ENCODE measurements at places on chromosomes 16 and 17.

DNA sequence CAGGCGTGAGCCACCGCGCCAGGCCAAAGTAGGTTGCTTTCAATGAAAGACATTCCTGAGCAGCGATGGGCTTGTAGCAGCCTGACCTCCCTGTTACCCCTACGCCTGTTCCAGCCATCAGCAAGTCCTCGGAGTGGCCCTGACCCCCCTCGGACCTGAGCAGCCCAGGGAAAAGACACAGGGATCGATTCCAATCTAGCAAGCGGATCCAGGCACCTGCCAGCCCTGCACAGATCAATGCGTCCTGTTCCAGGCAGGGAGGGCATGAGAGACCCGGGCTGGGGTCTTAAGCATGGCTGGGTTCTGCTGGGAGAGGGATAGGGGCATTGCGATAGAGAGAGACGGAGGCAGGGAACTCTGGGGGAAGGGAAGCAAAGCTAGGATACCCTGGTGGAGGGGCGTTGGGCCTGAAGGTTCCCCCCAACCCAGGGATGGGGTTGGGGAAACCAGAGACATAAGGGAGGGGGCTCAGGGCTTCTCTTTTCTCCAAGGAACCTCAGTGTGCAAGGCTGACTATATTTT lies 21.9 kb downstream of the SRCIN1 start:
- no peak for DNase-seq

GRCh38 chr17:57902117-57902799 lies 52.4 kb upstream of the MRPS23 start:
- DNase-seq: no peak

DNA sequence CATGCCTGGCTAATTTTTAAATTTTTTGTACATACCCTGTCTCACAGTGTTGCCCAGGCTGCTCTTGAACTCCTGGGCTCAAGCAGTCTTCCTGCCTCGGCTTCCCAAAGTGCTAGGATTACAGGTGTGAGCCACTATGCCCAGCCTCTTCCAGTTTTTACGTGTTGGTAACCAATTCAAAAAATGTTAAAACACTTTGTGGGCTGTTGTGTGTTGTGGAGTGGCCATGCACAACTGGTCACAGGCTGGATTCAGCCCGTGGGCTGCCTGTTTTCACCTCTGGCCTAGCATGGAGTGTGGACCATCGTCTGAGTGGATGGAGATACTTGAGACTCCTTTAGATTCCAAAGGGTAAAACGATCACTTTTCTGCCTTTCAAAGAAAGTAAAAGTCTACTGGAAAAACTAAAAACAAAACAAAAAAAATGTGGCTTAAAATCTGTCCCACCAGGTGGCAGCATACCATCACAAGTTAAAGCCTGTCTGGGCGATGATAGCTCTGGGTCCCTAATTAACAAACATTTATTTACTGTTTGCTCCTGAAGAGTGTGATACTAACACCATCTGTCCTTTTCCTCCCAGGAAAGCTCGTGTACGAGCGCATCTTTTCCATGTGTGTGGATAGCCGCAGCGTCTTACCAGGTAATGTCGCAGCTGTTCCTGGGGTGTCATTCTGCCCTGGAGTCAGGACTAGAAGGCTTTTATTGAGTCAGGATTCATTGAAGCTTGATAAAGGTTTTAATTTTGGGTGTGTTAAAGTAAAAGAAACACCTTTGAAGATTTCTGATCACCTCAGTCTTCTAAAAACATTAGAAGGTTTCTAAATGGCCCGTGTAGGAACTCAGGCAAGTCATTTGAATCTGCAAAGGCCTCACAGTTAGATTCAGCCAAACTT lies 45.8 kb downstream of the VPS35L start:
- peak; percentile 14 for DNase-seq

- no peak for DNase-seq
Observed at GRCh38 chr16:12173121-12173520, 196.6 kb downstream of the SNX29 start.

- DNase-seq: no peak
Observed at GRCh38 chr16:84367297-84367680, 1.0 kb upstream of the ATP2C2 start.

GRCh38 chr17:75515496-75516254 lies at the start of gene CASKIN2:
TSS of gene CASKIN2 (minus strand) at chr17:75515537. CDS start at chr17:75513804, 1,733 bp downstream.
- DNase-seq: peak; percentile 98

DNA sequence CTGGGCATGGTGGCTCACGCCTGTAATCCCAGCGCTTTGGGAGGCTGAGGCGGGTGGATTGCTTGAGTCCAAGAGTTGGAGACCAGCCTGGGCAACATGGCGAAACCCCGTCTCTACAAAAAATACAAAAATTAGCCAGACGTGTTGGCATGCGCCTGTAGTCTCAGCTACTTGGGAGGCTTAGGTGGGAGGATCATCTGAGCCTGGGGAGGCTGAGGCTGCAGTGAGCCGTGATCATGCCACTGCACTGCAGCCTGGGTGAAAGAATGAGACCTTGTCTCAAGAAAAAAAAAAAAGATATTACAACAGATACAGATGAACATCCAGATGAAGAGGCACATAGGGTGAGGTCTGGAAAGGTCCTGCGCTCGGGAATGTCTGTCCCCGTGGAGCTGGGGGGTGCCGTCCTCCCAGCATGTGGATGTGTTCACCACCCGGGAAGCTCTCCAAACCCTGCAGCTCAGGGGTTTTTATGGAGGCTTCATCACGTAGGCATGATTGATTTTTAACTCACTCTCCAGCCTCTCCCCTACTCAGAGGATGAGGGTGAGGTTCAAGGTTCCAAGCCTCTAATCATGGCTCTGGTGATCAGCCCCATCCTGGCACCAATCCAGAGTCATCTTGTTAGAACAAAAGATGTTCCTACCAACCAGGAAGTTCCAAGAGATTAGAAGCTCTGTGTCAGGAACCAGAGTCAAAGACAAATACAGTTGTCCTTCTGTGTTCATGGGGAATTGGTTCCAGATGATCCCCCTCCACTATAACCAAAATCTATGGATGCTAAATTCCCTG lies 85.0 kb upstream of the DNAJA2 start:
- no peak for DNase-seq

GRCh38 chr16:86198206-86199118 lies 299.5 kb downstream of the IRF8 start:
- DNase-seq: no peak

GRCh38 chr16:16073001-16073545 lies 123.7 kb downstream of the ABCC1 start:
- no peak for DNase-seq

GRCh38 chr16:53434377-53435065 lies at the start of gene RBL2:
TSS of gene RBL2 (plus strand) at chr16:53434471. CDS start at chr16:53434557, 86 bp downstream.
- peak; percentile 79 for DNase-seq

GRCh38 chr16:31214708-31215286 lies 878 bp downstream of the TRIM72 start:
- DNase-seq: no peak

- DNase-seq: no peak
Observed at GRCh38 chr16:53817117-53817755, 113.3 kb downstream of the FTO start.

DNA sequence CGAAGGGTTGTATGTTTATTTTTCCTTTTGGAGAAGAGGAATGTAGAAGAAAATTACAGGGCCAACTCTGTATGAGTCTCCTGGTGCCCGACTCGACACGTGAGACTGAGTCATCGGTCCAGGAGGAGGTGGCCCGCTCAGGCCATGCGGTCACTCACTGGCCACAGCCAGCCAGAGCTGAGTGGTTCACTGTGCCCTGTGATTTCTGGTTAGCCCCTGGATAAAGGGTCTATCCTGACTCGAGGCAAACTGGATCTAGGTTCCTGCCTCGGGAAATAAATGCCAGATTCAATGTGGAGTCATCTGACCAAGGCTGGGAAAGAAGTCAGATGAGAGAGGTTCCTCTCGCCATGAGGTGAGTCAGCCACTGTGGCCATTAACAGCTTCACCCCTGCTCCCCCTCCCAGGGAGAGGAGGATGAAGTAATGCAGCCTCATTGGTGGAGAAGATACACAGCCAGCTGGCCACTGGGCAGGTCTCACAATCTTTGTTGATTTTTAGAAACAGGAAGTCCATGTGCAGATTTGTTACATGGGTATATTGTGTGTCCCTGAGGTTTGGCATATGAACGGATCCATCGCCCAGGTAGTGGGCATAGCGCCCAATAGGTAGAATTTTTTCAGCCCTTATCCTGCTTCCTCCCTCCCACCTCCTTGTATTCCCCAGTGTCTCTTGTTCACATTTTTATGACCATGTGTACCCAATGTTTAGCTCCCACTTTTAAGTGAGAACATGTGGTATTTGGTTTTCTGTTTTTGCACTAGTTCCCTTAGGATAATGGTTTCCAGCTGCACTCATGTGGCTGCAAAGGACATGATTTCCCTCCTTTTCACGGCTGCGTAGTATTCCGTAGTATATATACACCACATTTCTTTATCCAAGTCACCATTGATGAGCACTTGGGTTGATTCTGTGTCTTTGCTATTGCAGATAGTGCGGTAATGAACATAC lies 21.7 kb upstream of the USP36 start:
- DNase-seq: no peak

GRCh38 chr16:81195885-81196534 lies 42.5 kb upstream of the BCO1 start:
- DNase-seq: no peak

DNA sequence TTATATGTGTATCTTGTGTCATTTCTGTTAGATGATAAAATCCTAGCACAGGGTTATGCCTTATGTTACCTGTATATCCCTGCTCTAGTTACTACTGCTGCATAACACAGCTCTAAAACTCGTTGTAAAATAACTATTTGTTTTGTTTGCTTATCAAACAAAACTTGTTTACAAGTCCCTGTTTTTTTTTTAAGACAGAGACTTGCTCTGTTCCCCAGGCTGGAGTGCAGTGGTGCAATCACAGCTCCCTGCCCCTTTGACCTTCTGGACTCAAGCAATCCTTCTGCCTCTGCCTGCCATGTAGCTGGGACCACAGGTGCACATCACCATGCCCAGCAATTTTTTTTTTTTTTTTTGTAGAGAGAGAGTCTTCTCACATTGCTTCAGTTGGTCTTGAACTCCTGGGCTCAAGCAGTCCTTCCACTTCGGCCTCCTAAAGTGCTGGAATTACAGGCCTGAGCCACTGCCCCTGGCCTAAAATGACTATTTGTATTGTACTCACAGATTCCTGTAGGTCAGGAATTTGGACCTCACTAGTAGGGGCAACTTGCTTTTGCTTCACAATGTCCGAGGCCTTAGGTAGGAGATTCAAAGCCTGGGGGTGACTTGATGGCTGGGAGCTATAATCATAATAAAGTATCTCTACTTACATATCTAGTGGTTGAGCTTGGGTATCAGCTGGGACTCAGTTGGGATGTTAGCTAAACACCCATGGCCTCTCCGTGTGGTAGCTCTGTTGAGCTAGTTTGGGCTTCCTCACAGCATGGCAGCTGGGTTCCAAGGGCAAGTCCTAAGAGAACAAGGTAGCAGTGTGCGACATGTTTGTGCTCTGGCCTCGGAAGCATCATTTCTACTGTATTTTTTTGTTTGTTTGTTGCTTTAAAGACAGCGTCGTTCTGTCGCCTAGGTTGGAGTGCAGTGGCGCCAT lies 12.6 kb downstream of the DUSP14 start:
- DNase-seq: no peak

DNA sequence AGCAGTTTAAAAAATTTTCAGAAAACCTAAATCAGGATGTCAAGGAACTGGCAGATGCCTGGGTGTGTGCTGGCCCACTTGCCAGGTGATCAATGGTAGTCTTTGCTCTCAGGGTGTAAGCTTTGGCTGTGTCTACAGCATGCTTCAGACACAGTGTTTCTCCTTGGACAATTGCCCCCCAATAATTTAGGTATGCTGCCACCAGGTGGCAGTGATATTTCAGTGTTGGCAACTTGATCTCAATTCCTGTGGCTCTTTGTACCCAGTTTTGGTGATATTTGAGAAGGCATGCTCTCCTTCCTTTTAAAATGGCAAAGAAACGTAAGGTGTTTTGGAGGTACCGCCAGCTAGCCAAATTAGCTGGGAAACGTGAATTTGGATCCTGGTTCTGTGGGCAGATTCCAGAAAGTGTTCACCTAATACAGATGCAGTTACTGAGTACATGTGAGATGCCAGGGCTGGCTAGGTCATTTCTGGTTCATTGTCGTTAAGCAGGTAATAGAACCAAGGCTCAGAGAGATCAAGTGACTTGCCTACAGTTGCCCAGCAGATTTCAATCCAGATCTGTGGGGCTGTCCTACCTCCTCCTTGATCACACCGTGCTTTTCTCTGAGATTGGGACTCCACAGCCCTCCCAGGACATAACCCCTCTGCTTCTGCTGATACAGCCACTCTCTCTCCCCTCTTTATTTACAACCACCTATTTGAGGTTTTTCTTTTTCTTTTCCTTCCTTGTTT lies 155.6 kb upstream of the PLCG2 start:
- DNase-seq: peak; percentile 30

GRCh38 chr16:724188-725040 lies 1.8 kb downstream of the CCDC78 start:
- no peak for DNase-seq
